ENCODE measurements at places on chromosomes 7 and 10. TPM values are rescaled to one million over a fixed set of nuclear protein-coding genes. Genes with fewer than 3 reads are reported as not detected.

Gene GHITM
- 103 TPM for polyA plus RNA-seq

Gene ANXA8
- polyA plus RNA-seq, result not detected

GRCh38 chr7:6165075-6165474 lies 107.3 kb downstream of the CYTH3 start:
- DNase-seq, result no peak

DNA sequence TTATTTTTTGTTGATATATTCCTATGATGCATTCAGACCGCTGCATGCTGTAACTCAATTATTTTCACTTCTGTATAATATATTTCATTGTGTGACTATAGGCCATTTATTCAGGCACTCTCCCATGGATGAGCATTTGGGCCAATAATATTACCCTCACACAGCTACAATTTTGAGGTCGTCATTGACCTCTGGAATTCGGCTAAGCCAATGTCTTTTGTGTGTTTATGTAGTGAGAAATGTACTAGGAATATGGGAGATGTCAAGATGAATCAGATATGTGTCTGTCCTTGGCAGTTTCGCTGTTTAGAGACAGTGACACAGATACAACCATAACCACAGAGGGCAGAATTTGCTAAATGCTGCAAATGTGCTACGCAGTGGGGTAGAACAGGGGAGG lies 474.2 kb downstream of the ADRA2A start:
- no peak for DNase-seq

Gene SEMA3A
- 24.0 TPM for polyA plus RNA-seq

Gene ACTR3C
- polyA plus RNA-seq, result 1.3 TPM

Data from hindlimb muscle (tissue), 1 donor.